CD4-positive, alpha-beta T cell treated with Interleukin-4 for 1 hour (primary cell): ENCODE measurements at places on chromosomes 2 and 18.
A peak's percentile ranks its signal among the peaks of the same experiment; 100 is the strongest.

DNA sequence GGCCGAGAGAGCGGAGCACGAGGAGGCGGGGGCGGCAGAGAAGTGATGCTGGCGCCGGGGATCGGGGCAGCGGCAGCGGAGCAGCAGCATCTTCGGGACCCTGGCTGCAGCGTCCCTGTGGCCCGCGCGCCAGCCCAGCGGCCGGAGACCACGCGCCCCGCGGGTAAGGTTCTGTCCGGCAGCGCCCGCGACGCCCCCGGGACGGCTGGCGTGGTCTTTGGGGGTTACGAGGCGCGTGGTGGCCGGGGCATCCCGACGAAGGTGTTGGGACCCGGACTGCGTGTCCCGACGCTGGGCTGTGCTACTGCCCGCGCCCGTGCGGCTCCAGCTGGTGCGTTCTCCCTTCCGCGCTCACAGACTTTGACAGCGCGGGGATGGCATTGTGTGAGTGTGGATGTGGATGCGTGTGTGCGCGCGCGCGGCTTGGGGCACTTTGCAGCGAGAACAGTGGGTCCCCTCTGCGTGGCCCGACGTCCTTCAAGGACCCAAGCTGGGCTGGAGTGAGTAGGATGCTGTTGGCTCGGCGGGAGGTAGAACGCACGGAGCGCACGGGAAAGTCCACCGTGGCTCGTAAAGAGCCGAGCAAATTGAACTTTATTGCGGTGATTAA lies 405.0 kb downstream of the XIRP2 start:
- no peak for DNase-seq

GRCh38 chr2:156883804-156884203 lies 373.7 kb upstream of the GALNT5 start:
- no peak for DNase-seq

DNA sequence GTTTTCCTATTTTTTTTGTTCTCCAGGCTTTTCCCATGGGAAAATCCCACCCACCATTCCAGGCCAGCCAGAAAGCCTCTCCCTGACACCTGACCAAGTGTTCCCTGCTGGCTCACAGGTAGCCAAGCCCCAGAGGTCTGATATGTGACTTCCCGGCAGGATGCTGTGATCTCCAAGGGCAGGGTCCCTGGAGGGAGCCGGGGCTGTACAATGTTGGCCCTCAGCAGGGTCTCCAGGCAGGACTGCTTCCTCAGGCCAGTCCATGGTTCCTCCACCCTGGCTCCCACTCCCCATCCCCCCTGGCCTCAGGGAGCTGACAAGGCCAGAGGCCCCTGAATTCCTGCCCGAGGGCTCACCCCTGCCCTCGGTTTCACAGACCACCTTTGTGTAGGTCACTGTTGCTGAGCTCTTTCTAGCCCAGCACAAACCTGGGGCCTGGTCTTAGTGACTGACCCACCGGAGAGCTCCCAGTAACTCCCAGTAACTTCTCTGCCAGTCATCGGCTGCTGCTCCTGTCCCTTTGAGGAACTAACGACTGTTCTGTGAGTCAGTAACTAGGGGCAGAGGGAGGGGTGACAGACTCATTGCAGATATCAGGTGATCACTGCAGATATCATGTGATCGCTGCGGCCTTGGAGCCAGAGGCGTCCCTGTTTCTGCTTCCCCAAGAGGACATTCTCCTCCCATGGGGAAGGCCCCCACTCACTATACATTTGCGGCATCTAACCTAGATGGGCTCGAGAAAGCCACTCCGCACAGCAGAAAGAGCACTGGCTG lies 38.7 kb downstream of the SDC1 start:
- DNase-seq: peak; percentile 2

- DNase-seq: no peak
Observed at GRCh38 chr2:207078186-207078798, 87.5 kb downstream of the KLF7 start.

DNA sequence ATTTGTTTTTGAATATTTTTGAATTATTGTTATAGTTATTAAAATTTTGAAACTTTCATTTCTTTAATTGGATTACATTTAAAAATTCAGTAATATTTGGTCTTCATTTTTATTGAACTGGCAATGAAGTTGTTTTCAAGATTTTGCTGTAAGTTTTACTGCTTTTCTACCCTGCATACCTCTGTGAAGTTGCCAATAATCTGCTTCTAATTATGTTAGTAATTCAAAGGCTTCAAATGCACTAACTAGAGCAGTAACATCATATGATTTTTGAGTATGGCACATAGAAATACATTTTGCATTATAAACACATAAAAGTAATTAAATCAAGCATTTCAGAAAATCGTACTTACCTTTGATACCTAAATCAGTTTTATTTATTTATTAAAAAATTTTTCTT lies 40.3 kb upstream of the FAM171B start:
- no peak for DNase-seq

- DNase-seq: no peak
Observed at GRCh38 chr2:1321321-1321720, 91.9 kb upstream of the TPO start.

DNA sequence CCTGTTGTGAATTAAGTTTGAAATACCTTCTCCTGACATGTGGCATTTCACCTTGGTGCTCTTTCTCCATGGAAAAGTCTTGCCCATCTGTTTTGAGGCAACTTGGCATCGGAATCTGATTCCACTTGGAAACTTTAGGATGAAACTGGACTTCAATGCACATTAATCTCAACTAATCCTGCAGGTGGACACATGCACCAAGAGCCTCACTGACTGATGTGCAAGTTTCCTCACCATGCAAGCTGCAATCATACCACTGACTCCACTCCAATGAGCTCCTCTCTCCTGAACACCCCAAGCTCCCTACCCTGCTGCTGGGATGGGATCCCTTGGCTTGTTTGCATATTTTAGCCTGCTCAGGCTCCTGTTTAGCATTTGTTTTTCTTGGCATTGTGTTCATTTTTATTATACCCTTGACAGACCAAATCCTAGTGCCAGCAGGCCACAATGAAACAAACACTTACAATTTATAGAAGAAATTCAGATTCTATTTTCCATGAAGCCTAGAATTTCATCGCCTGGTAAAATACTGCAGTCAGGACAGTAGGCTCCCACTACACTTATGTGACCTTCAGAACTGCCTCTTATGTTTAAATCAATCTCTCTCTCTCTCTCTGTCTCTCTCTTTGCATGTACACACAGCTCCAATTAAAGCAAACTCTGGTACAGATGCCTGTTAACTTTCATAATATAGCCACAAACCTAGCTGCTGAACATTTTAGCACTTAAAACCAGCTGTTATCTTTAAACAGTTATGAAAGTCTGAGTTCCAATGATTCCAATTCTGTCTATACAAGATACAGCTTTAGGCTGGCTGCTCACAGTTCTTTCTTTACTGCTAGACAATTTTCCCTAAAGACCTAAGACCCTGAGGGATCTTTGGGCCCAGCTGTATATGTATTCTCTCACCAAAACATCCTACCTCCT lies 141.5 kb downstream of the OSR1 start:
- no peak for DNase-seq

DNA sequence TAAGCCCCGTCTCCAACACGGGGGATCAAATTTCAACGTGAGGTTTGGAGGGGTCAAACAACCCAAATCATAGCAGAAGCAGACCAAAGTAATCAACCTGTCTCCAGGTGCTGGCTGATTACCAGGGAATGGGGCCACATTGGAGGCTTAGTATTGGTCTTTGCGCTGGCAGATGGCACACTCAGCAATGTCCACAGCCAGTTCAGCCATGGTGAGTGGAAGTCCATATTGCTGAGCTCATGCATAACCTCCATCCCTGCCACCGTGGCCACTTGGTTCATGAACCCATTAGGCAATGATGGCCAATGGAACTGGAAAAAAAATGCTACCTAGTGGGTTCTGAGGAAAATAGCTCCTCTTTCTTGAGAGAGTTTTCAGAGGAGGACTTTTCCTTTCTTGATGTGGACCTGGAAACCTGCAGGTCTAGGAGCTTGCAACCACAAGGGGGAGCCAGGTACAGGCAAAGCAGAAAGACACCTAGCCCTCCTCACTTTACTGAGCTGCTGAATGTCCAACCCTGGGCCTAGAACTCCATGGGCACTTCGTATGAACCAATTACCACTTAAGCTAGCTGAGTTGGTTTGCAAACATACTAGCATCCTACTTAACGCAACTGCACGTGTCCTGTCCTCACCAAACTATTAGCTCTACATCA lies 128.0 kb upstream of the GYPC start:
- DNase-seq: peak; percentile 73

GRCh38 chr2:232835687-232836208 lies 34.3 kb upstream of the SNORC start:
- DNase-seq: no peak

DNA sequence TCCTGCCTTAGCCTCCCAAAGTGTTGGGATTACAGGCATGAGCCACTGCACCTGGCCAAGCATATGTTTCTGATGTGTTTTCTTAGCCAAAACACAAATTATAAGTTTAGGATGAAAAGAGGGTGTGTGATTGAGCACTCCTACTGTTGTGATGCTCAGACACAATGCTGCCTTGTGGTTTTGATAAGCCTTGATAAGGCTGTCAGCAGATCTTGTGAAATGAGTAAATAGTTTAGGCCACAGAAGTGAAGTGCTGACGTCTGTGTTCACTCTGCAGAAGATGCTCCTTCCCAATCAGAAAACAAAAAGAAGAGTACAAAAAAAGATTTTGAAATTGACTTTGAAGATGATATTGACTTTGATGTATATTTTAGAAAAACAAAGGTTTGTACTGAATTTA lies 24.3 kb downstream of the NCAPH start:
- peak; percentile 51 for DNase-seq

- no peak for DNase-seq
Observed at GRCh38 chr18:59540780-59541179, 156.4 kb downstream of the CCBE1 start.

- no peak for DNase-seq
Observed at GRCh38 chr2:204312105-204312504, 233.2 kb upstream of the PARD3B start.

DNA sequence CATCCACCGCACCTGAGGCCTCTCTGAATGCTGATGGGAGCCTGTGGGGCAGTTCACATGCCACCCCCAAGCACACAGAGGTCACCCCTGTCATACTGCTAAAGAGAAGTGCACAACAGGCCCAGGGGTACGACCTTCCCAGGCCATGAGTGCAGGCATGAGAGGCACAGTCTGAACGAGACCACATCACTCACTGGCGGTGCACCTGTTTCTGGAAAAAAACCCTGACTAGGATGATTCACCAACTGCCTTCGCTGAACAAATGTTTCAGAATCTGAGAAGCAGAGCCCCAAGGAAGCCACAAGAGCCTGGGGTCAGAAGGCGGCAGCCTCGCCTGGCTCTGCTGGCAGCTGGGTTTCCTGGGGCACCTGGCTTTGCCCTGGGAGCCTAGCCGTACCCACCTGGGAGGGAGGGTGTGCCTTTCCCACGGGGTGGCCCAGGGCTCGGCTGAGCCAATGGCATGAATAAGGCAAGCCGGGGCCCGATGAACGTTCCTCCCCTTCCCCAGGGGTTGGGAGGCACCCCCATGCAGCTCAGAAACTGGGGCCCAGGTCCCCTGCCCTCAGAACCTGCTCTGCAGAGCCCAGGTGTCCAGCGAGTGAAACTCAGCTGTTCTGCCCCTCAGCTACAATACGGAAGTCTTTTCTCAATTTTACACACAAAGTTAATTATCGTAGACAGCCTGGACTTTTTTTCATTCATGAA lies 73.8 kb downstream of the HDAC4 start:
- peak; percentile 65 for DNase-seq

- no peak for DNase-seq
Observed at GRCh38 chr2:214837466-214837865, 28.0 kb upstream of the BARD1 start.

GRCh38 chr2:152304836-152305235 lies 30.1 kb upstream of the FMNL2 start:
- DNase-seq: no peak

DNA sequence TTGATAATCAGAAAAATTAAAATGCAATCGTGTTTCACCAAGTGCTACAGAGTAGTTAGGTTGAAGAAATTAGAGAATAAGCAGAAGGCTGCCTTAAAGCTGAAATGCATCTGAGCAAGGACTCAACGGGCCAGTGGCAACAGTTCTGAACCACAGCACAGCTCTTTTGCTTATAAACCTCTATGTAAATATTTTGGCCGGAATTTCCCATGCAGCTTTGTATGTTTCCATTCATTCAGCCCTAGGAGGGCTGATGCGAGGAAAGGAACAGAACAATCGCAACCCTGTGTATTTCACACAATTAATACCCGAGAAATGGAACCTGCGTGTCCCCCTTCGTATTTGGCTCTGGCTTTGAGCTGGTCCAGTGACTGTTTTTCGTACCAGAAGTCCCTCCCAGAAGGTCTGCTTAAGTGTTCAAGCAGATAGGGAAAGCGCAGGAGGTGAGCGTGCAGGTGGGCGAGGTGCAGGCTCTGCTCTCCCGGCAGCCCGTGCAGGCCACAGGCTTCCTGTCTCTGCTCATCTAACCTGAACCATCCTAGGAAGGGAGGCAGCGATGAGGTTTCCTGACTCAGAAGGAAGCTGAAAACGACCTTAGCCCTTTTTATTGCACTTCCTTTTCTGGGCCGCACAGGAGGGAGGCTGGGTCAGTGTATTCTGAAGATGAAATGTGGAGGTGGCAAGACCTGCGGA lies 67.3 kb downstream of the ASB1 start:
- peak; percentile 8 for DNase-seq

DNA sequence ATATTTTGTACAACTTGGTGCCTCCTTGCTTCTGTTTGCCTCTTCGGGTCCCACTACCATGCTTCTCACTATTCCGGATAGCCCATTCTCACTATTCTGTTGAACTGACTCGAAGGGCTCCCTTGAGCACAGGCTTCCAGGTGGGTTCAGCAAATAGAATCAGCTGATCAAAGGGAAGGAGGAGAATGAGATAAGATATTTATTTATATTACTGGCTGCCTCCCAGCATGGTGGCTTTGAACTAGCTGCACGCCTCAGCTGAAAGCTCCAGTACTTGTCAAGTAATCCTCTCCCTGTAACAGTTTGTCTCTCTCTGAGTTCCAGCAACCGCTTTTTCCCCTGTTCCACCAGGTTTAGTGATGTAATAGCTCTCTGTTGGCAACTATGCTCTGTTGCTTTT lies 187.8 kb upstream of the HNRNPA3 start:
- no peak for DNase-seq

- no peak for DNase-seq
Observed at GRCh38 chr2:26457251-26457666, 20.7 kb downstream of the OTOF start.

DNA sequence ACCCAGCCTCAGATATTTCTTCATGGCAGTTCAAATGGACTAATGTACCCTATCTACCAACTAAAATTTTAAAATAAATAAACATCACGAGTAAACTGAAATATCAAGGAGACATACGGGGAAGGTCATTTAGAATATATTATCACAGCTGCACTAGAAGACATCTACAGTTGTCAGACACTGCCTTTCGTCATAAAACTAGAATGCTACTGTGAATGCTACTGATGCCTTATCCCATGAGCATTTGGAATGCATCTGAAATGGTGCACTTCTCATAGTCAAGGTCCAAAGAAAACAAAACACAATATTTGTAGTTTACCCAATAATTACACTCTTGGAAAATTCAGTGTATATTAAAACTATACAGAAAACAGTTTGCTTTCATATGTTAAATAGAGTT lies 165.2 kb downstream of the MREG start:
- no peak for DNase-seq

- DNase-seq: peak; percentile 44
Observed at GRCh38 chr2:16664052-16664731, 1.4 kb downstream of the CYRIA start.

GRCh38 chr18:11259469-11260150 lies 110.2 kb upstream of the PIEZO2 start:
- no peak for DNase-seq
